ENCODE measurements at places on chromosomes 5 and 9.

DNA sequence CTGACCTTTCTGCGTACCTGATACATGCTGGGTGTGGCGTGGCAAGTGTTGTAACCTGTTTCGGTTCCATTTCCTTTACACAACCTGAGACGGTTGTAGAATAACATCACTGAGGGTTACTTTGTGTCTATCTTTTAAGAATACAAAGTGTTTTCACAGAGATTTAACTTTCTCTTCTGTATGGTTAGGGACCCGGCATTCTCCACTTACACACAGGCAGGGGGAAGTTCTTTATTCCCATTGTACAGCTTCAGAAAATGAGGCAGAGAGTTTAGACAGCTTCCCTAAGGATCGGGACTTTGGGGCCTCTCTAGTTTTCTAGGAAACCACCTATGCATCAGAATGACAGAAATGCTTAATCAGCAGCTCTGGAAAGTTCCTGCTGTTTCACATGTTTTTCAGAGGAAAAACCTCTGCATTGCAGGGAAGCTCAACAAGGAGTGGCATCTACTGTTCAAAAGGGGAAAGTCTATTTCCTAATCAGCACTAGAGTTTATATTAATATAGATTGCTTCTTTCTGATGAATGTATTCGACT lies 41.3 kb downstream of the CAST start:
- no peak for DNase-seq

- peak; percentile 68 for DNase-seq
These were observed 110.8 kb downstream of the LHFPL2 start for GRCh38 chr5:78537821-78538220.

DNA sequence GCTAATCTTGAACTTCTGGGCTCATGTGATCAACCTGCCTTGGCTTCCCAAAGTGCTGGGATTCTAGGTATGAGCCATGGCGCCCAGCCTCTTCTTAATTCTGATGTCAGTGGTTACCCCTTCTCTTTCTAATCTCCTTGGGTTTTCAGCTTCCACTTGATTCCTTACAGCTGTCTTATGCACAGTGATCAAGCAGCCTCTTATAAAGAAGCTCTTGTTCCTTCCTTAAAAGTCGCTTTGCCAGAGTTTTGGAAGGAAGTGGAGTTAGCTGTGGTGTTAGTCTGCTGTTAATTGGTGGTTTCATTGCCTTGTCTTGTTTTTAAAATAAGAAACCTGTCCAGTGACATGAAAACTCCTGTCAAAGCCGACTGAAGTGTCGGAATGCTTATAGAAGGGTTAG lies 128.1 kb upstream of the CACNA1B start:
- DNase-seq = no peak

GRCh38 chr5:115559524-115559923 lies 14.9 kb upstream of the FEM1C start:
- peak; percentile 59 for DNase-seq

DNA sequence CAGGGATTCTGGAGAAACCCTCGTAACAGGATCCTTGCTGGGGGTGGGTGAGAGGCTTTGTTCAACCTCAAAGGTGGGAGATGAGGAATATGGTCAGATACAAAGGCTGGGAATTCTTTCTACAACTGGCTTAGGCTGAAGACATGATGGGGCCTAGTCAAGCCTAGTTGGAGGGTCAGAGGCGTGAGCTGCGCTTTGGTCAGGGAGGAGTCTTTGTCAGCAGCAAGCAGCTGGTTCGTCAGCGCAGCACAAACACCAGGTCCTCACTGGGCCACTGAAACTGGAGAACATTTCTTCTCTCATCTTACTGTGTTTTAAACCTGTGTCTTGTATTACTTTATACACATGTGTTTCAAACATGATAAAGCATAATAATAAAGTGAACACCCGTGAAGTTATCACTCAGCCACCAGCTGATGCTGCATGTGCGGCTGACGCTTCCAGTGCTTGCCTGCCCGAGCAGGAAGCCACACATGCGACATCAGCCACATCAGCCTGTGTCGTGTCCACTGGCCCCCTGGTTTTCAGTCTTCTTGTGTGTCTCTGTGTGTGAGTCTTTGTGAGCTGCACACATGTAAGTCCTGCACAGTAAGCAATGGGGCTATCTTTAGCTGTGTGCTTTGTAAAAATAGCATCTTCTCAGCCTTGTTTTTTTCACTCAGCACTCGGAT lies 81.5 kb downstream of the WNK2 start:
- DNase-seq = no peak

GRCh38 chr5:141875795-141876627 lies 2.2 kb downstream of the PCDH1 start:
- no peak for DNase-seq

Data from fibroblast of upper back skin (primary cell).